Stimulated activated naive CD4-positive, alpha-beta T cell (primary cell): ENCODE measurements at places on chromosomes 12 and 14.

DNA sequence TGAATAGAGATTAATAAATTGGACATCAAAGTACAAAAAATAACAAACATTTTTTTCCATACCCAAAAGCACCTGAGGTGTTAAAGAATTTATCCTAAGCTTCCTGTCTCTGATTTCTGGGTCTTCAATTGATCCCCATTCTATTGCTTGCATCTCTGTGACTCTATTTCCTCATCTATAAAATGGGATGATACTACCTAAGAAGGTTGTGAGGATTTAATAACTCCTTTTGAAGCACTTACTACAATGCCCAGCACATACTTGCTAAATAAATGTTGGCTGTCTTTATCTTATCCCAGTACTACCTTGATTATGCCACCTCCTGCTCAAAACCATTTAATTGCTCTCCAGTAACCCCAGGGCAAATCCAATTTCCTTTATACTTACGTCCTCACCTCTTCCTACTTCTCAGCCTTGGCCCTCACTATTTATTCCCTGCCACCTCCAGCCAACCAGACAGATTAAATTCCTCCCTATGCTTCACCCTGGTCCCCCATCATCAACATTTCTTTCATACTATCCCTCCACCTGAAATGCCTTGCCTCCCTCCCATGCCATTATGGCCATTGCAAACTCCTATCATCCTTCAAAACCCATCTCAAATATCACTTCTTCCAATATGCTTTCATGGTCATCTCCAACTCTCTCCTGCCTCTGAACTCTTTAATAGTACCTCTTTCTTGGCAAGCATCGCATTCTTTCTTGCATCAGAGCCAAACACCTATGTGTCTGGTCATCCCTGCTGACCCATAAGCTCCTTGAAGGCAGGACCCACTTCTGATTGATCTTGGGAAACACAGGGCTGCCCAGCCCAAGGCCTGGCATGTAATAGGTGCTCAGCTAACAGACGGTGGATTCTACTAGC is 7.9 kb upstream of the ASIC1 start:
- DNase-seq, result no peak

GRCh38 chr12:50925342-50925651 is 27.0 kb upstream of the HIGD1C start:
- no peak for DNase-seq

GRCh38 chr14:88168025-88168424 is 155.0 kb downstream of the KCNK10 start:
- DNase-seq, result no peak

DNA sequence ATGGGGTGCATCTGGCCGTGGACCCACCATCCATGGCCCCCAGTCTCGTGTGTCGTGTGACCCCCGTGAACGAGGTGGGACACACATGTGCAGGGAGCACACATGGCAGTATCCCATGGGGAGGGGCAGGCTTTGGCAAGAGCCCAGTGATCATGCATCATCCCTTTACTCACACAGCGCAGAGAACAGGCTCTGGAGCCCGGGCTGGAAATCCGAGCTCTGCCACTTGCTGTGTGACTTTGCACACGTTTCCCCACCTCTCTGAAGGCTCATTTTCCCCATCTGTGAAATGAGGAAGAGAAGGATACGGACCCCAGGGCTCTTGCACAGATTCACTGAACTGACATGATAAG is 119.9 kb downstream of the PHETA1 start:
- DNase-seq, result no peak

- no peak for DNase-seq
These were observed 27.2 kb downstream of the PROX2 start for GRCh38 chr14:74848768-74849167.

GRCh38 chr14:44379292-44379977 is 127.6 kb downstream of the FSCB start:
- DNase-seq, result no peak

GRCh38 chr12:123061441-123062205 is 81.1 kb downstream of the ARL6IP4 start:
- no peak for DNase-seq

DNA sequence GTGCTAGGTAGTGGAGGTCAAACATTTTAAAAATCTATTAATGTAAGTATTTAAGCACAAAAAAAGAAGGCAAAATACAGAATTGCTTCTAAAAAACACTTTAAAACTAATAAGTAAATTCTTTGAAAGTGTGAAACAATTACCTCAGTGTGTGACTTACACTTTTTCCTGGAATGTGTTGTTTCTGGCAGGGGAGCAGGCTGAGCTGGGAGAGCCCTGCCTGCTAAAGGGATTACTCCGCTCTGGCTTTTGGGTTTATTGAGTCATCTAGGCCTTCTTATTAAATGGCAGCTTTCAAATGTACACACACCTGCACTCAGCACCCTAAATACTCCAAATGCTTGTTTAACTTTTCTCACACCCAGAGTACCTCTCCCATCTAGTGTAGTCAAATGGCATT is 279.8 kb downstream of the AKAP6 start:
- no peak for DNase-seq

GRCh38 chr14:24390701-24391468 is 7.9 kb upstream of the NYNRIN start:
- DNase-seq, result no peak

GRCh38 chr14:55048900-55049436 is 2.5 kb upstream of the MAPK1IP1L start:
- DNase-seq, result no peak

DNA sequence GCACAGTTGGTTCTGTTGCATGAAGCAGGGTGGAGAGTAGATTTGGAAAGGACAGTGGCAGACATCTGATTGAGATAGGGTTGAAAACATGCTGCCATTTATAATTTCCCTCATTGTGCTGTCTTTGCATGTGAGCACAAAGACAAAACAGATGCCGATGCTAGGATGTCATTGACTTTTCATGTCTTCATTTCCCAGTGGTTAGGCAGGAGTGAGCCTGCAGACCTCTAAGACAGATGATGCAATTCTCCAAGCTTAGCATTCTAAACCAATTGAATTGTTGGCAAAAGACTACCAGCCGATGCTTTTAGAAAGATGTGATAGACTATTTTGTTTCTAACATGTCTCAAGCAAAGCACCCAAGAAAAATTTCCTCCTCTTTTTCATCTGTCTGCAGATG is 37.1 kb upstream of the PELI2 start:
- no peak for DNase-seq

DNA sequence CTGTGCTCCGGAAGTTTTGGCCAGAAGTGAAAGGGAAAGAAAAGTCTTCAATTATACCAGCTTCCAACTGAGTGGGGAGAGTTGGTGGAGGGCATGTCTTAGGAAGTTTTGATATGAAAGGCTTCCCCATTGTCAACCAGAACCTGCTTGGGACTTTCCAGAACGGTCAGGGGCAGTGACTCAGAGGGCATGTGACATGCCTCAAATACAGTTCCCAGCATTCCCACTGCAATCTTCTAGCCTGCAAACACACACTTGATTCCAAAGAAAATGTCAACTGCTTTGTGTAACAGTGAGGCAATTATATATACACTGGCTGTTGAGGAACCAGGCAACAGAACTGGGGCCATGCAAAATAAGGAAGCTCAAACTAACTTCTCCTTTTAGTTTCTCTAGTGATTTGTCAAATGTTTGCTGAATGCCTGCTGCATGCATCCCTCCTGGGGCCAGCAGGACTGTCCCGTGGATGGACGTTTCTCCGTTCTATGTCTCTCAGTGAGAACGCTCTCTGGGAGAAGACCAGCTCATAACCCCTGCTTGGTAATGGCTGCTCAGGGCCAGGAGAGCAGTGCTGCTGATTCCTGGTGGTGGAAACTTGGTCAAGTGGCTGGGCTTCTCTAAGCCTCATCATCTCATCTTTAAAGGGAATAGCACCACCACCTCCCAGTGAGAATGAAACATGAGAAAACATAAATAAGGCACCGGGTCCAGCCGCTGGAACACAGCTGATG is 18.3 kb downstream of the SLC25A47 start:
- no peak for DNase-seq
